ENCODE measurements at places on chromosomes 7 and 10.

GRCh38 chr10:56469482-56469881 lies 108.4 kb upstream of the ZWINT start:
- no peak for DNase-seq

DNA sequence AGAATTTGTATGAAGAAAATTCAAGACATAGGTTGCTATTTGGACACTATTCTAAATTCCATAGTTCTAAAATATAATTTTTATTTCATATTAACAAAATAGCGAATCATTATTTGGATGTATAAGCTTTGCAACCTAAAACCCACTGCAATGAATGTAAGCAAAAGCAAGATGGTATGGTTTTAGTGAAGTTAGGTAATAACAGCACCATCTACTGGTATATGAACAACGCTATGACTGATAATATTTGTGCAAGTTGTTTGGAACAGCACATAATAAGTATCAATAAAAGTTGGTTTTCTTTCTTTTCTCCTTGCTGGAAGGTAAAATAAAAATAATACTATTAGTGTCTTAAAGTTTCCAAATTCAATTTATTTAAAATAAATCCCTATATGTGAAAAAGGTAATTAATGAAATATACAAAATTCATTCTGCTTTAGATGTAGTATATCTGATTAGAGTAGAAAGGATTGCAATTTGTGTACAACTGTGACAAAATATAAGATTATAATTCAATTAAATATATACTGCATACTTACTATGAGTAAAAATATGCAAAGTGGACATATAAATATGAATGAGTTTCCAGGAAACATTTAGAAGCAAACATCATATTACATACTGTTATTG lies 79.0 kb upstream of the LSM8 start:
- no peak for DNase-seq

DNA sequence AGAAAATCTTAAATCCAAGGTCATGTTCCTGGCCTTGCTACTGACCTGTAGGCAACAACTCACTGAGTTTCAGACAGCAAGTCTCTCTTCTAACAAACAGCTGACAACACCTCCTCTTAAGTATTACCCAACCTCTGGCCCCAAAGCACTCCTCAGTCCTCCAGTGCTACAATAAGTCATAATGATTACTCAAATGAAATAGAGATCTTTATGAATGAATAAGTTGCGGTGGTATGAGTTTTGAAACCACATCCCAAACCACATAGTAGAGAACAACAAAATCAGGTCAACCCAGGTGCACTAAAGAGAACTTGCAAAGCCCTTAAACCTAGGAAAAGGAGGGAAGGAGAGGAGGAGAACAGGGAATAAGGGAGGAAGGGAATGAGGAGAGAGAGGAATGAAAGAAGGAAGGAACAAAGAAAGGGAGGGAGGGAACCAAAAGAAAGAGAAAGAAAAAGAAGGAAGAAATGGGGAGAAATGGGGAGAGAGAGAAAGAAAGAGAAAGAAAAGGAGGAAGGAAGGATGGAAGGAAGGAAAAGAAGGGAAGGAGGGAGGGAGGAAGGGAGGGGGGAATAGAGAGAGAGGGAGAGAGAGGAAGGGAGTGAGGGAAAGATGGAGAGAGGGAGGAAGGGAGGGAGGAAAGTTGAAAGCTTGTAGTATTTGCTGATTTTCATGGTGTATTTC lies 142.8 kb upstream of the CALCR start:
- no peak for DNase-seq

DNA sequence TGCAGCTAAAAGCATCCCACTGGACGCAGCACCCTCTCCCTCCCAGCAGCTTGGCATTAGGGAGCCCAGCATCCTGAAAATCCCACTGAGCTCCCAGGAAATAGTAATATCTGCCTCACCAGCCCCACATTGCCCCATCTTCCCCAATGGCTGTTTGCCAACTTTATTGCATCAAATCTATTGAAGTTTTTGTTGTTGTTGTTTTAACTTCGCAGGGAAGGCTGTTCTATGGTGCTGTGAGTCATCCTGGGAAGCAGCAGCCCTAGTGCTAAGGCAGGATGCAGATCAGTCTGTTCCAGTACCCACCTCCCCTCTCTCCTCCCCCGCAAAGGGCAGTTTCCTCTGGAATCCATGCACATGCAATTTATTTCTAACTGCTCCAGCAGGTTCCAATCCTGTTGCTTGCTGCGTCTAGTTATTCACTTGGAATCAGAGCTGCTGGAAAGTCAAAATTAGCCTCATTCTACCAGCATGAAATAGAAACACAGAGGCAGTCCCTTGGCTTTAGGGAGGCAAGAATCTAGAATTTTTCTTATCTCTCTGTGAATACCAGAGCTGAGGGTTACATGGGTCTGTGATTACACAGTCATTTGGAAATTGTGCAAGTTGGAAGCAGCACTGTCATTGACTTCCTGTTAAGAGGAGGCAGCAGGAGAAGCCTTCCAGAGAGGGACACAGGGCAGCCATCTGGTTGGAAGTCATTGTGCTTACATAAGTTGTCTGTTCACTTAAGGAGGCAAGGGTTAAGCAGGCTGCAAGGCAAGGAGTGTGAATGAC lies 115.9 kb upstream of the CACUL1 start:
- no peak for DNase-seq

GRCh38 chr10:52571018-52571417 lies 201.6 kb downstream of the MBL2 start:
- DNase-seq = no peak

DNA sequence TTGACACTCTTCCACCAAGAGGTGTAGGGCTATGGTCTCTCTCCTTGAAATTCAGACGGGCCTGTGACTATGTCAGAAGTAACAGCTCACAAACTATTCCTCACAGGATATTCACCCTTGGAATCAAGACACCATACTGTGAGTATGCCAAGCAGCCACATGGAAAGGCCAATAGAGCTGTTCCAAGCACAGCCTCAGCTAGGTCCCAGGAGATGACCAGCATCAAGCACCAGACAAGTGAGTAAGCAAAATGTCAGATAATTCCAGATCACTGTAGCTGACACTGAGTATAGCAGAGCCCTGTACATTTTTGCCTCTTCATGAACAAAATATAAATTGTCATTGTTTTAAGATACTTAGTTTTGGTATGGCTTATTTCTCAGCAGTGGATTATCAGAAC lies 88.1 kb upstream of the KCND2 start:
- DNase-seq = no peak

DNA sequence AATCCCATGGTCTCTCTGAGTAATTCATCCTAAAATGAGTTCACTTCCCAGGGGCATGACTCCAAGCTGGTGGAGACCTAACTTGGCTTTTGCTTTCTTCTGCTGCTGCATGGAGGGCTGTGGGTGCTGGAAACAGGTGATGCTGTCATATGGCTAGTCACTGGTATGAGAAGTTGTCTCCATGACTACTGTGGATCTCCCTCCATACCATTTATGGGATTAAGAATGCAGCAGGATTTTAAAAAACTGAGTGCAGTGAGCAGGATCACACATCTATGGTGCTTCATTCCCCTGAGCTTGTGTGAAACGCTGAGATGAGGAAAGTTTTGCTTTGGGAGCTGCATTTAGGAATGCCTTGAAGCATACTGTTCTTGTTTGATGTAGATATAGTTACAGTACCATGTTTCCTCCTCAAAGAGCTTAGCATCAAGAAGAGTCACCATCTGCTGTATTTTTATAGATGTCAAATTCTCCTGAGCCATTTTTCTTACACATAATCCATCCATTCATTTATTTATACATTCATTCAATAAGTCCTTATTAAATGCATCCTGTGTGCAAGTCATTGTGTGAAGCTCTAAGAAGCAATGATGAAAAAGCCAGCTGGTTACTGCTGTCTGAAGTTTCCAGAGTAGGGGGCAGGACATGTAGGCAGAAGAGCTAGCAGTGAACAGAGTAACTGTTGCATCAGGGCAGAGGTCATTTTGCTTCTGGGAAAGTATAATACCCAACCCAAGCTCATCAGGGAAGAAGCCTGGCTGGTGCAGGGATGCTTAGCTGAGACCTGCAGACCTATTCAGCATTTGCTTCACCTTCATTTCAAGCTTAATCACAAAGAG lies 534.8 kb downstream of the AUTS2 start:
- DNase-seq = no peak

- DNase-seq = no peak
Measured at GRCh38 chr7:11768263-11768662, 63.7 kb downstream of the THSD7A start.

GRCh38 chr7:143429770-143430698 lies 13.2 kb upstream of the TAS2R60 start:
- DNase-seq = no peak

- no peak for DNase-seq
Measured at GRCh38 chr7:128450409-128450808, 5.3 kb upstream of the HILPDA start.

Measured in left hindlimb (tissue), 1 donor.